Stimulated activated CD8-positive, alpha-beta memory T cell treated with anti-CD3 and anti-CD28 coated beads, Interleukin-4, amount 100 ng/mL, for 1 hour (primary cell): ENCODE measurements at places on chromosomes 4 and X.
A peak's percentile ranks its signal among the peaks of the same experiment; 100 is the strongest.

GRCh38 chr4:7761720-7762119 lies 177.9 kb downstream of the AFAP1 start:
- DNase-seq: peak; percentile 10

GRCh38 chr4:94965852-94966251 lies 208.1 kb downstream of the BMPR1B start:
- DNase-seq: no peak

- no peak for DNase-seq
Observed at GRCh38 chr4:80153874-80154544, 43.3 kb upstream of the PRDM8 start.

GRCh38 chrX:85375333-85375738 lies 4.1 kb downstream of the POF1B start:
- no peak for DNase-seq

- DNase-seq: no peak
Observed at GRCh38 chrX:15349046-15349445, 13.7 kb upstream of the PIGA start.
